ENCODE measurements at places on chromosomes 2 and 18. TPM values are rescaled to one million over a fixed set of nuclear protein-coding genes. Genes with fewer than 3 reads are reported as not detected.

CPO gene
- not detected for total RNA-seq

RBM44 gene
- 1.7 TPM for total RNA-seq

DNAH7 gene
- total RNA-seq: 1.3 TPM

COL4A4 gene
- total RNA-seq: 1.4 TPM

TEX44 gene
- not detected for total RNA-seq

NLRC4 gene
- total RNA-seq: not detected

KIF1A gene
- not detected for total RNA-seq

CHRNG gene
- total RNA-seq: not detected

CERKL gene
- total RNA-seq: not detected

KCNG2 gene
- not detected for total RNA-seq

GCKR gene
- total RNA-seq: not detected

- no peak for DNase-seq
Measured at GRCh38 chr18:48321536-48321935, 87.6 kb downstream of the ZBTB7C start.

DNA sequence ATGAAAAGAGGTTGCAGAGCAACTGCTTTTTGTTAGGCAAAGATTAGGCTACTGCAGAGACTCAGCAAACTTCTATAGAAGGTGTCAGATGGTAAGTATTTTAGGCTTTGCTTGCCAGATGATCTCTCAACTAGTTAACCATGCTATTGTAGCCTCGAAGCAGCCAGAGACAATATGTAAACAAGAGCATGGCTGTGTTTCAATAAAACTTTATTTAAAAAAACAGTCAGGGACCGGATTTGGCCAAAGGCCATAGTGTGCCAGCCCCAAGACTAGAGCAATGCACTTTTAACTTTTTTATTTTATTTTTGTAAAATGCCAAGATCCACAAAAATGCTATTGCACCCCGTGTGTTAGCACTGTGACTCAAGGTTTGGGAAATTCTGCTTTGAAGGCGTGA, 1.4 kb downstream of the IL37 start:
- no peak for DNase-seq

GRCh38 chr2:238921259-238921658, 73.4 kb downstream of the TWIST2 start:
- DNase-seq: no peak

DNA sequence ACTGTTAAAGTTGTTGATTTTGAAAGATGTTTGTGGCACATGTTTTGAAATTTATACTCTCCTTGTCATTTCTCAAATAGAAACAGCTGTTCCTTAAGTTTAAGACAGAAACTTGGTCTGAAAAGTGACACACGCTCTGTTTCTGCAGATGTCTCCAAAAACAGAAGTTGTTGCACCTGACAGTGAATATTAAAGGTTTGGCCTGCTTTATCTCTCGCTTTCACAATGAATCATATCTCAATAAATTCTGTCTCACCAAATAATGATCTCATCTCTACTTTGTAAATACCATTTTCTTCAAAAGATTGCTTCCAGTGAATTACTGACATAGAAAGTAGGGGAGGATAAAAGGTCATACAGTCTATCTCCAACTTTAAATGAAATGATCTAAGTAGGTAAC, 294.9 kb upstream of the SYT4 start:
- no peak for DNase-seq

DNA sequence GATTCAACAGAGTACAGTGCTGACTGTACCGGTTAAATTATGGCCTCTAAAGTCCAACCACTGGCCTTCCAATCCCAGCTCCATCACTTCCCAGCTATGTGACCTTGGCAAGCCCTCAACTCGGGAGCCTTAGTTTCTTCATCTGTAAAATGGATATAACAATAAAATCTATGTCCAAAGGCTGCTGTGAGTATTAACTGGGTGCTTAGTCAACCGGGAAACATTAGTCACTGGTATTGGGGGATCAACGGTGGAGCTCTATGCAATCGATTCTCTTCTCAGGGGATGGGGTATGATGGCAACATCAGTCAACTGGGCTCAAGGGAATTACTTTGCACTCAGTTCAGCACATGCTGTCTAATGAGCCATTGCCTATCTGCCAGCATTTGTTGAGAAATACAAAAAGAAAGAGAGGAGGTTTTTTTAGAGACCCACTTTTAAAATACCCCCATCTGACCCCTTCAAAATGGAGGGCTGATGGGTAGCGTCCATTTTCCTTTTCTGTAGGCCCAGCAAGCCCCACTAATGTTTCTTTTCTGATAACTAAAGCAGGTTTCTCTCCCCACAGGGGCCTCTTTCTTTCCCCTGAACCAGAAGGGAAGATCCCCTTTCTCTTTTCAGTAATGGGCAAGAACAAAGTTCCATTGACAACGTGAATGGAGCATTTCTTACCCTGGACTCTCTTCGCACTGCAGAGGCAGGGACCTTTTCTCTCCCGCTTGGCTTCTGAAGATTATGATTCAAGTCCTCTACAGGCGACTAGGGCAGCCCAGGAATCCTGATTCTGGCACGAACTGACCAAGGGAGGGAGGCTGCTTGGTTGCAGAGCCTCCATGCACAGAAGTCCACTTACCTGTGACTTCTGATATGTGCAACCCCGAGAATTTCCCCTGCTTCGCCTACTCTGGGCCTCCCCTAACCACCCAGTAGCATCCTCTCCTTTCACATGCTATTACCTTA, 8.7 kb upstream of the AGFG1 start:
- DNase-seq: peak; percentile 13

- peak; percentile 18 for DNase-seq
Measured at GRCh38 chr2:150787353-150788093, 300.1 kb upstream of the RND3 start.

DNA sequence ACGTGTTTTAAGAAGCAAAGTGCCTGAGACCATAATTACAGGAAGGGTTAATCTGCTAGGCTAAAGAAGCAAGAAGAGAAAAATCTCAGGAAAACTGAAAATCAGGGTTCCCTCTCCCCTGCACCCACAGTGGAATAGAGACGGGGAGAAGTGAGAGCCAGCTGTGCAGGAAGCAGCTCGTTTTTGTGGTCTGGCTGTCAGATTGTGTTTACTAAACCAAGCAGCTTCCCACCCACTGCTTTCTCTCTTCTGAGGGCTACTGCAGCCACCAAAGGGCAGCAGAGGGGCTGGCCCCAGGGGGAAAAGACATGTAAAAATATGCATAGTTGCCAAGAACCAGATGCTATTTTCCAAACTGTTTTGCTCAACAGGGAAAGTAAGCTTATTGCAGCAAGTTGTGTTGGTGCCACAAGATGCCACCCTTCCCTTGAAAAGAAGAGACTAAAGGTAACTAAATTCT, 72.6 kb upstream of the THUMPD2 start:
- peak; percentile 93 for DNase-seq

DNA sequence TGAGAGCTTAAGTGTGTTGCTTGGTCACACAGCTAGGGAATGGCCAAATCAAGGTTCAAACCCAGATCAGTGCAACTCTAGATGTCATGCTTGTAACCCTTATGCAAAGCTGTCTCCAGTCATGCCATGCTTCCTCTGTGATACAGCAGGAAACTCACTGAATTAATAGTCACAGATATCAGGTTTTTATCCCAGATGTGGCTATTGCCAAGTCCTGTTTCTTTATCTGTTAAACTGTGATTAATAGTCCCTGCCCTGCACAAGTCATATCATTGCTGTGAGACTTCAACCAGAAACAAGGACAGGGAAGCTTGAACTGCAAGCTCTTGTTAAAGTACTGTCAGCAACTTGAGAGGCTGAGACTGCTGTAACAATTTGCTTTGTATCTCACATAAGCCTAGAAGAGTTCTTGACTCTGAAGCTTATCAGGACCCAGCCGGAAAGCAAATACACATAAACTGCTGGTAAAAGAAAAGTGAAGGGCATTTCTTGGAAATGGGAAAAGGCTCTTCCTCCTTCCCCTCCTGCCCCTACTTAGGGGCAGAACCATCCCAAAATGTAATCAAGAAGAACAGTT, 609.0 kb downstream of the DCC start:
- DNase-seq: no peak

GRCh38 chr2:197195518-197195917, 115.1 kb downstream of the ANKRD44 start:
- no peak for DNase-seq

- no peak for DNase-seq
Measured at GRCh38 chr2:48529676-48530032, 300 bp upstream of the STON1 start.

GRCh38 chr2:35421485-35421884, 934.1 kb upstream of the CRIM1 start:
- DNase-seq: no peak

DNA sequence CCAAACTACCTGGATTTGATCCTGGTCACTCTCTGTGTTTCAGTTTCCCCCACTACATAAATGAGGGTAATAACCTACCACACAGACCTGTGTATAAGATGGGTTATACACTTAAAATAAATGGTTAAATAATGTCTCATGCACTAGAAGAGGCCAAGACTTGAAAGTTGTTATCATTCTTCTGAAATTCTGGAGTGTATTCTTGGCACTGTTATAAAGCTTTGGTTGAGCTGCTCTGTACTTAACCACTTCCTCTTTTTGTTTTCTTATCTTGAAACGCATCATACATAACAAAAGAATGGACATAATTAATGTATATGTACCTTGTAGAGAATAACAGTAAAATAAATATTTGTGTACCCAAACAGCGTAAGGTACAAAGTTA, 281.0 kb downstream of the AFF3 start:
- DNase-seq: no peak

GRCh38 chr2:25232248-25232825, 64.0 kb upstream of the POMC start:
- no peak for DNase-seq

- DNase-seq: no peak
Measured at GRCh38 chr2:147164563-147164962, 680.3 kb upstream of the ACVR2A start.

DNA sequence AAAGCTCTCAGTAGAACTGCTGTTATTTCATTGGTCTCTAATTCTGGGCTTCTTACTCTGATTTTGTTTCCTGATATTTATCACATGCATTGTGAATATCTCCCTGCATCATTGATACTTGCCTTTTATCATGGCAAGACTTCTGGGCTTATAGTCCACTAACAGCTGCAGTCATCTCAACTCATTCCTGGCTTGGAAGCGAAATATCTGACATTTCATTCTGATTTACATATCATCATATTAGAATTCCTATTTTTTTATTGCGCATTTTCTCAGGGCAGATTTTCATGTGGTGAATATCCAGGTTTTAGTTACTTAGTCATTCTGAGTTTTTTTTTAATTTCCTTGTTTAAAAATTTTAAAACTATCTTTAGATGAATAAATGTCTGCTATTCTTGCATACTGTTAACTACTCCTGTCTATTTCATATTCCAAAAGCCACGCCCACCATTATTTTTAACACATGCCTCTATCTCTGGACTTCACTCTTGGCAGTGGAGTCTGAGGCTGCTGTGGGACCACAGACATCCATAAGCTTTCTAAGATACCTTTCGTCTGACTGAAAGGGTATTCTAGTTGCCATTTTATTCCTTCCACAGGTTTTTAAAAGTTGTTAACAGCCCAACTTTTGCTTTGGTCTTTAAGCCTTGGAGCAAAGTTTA, 164.5 kb downstream of the IRS1 start:
- no peak for DNase-seq

DNA sequence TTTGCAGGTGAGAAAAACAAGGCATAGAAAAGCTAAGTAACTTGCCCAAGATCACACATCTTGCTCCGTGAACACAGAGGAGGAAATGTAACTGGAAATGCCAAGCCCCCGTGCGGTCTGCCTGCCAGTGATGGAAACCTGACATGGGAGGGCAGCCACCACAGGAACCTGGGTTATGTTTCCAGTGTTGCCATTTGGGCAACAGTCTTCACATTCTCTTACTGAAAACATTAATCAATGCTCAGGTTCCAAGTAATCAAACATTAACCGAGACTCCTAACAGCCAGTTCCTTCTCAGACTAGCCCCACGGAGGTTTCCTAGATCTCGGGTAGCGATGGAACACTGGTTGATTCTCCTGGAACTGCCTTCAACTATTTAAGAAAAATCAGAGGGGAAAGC, 2.5 kb downstream of the TGFA start:
- DNase-seq: no peak

DNA sequence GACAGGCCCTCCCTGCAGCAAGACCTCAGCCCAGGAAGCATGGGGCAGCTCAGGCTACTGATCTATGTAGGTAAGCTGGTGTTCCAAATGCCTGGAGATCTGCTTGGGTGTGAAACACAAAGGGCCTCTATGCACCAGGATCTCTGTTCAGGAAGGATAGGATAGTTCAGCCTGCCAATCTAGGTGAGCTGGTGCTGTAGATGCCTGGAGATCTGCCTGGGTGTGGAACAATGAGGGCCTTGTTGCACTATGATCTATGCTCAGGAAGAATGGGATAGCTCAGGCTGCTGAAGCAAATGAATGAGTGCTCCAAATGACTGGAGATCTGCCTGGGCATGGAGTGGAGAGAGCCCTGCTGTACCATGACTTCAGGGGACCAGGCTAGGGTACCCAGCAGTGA, 48.9 kb upstream of the MYL1 start:
- DNase-seq: no peak

- DNase-seq: no peak
Measured at GRCh38 chr2:167749016-167749415, 498.4 kb downstream of the STK39 start.

GRCh38 chr2:98702858-98703620, 27.9 kb downstream of the MGAT4A start:
- DNase-seq: no peak

- no peak for DNase-seq
Measured at GRCh38 chr2:39922679-39923405, 143.8 kb upstream of the THUMPD2 start.

DNA sequence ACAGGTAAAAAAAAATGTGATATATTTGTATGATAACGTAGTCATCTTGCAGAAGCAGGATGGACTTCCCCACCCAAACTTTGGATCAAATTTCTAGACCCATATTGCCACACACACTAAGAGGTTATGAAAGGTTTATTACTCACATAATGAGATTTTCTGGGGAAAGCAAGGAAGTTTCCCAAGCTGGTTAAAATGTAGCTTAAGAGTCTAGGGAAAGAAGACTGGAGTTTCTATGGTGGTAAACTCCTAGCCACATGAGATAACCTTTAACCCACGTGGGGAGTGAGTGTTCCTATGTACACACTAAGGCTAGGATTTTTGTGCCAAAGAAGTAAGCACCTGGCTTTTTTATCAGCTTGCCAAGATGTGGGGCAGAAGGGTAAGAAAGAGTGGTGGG, 335.7 kb upstream of the UBE2E3 start:
- DNase-seq: peak; percentile 28

DNA sequence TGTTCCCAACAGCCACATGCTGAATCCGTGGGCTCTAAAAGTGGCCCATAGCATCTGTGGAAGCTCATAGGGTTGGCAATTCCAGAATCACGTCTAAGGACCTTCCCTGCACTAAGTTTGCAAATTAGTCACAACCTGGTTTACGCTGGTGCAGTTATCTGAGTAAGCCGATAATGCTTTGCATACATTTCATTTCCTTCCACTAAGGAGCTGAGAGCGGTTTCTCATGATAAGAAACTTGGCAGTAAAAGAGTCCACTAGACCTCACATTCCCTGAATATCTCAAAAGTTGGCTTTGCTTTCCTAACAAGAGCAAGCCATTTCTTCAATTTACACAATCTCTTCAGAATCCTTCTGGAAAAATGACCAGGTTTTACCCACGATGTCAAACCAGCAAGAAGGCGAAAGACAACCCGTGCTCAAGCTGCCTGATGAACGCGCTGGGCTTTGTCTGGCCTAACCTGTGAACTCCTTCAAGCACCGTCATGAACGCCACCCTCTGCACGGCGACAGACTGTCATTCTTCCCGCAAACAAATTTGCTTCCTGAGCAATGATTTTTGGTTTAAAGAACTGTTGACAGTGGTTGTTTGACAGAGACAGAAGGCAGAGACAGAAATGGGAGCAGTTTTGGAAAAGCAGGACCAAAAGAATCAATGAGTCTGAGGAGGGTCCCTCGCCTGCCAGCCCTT, 73.0 kb upstream of the COPS8 start:
- DNase-seq: no peak
